ENCODE measurements at places on chromosomes 16 and 17.

GRCh38 chr17:62732125-62732524, 76.0 kb downstream of the MARCHF10 start:
- no peak for DNase-seq

DNA sequence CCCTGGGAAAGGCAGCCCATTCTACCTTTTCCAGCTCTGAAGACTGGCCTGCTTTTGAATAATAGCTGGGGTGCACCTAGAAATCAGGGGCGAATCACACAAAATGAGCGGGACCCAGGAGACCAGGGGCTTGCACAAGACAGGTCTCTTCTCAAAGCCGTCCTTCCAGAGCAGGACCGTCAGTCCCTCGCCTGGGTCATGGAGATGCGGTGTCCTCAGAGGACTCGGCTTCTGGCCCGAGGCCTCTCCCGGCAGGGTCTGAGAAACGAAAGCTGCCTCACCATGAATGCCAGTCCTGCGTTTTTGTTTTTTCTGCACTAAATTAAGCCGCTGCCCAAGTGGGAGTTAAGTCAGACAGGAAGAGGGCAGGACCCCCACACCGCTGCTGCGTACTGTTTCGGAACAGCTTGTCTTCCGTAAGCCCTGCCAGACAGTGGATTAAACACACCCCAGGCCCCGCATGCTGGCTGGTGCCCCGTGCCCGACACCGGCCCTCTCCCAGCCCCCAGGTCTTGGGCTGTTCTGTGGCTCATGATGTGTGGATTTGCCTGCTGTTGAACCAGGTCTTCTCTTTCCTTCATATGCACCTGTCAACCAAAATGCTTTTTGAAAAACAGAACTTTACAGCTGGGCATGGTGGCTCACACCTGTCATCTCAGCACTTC, 142.1 kb upstream of the RPH3AL start:
- no peak for DNase-seq

- no peak for DNase-seq
Observed at GRCh38 chr16:53995378-53995777, 291.2 kb downstream of the IRX3 start.

DNA sequence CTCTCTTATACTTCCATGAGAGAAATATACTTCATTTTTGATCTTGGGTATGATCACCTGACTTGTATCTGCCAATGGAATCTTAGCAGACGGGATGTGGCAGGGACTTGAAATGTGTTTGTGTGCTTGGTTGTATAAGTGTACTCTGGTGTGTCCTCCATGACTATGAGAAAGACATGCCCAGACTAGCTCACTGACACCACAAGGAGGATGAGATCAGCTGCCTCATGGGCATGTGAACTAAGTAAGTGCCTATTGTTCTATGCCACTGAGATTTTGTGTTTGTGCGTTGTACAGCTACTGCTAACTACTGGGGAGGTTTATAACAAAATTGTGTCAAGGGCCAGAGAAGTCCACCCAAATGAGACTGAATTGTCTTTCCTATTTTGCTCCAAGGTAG, 402.2 kb upstream of the SALL1 start:
- no peak for DNase-seq

GRCh38 chr16:28292731-28293600, 641 bp downstream of the SBK1 start:
- peak; percentile 24 for DNase-seq

- no peak for DNase-seq
Observed at GRCh38 chr17:61402073-61402541, 2.5 kb downstream of the TBX2 start.

DNA sequence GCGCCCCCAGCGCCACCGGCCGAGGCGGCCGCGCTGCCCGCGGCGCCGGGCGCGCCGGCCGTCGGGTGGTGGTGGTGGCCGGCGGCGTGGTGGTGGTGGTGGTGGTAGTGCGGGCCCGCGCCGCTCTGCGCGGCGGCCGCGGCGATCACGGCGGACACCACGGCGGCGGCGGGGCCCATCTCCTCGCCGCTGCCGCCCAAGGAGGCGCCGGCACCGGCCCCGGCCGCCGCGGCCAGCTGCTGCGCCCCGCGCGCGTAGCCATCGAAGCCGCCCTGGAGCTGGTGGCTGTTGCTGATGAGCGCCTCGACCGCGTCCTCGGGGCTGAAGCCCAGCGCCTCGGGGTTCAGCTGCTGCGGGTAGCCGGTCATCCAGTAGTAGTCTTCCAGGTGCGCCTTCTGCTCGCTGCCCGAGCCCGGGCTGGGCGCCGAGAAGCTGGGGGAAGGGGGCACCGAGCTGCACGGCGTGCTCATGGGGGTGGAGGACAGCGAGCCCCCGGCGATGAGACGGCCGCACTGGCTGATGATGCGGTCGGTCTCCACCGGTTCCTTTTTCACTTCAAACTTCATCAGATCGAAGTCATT, 1.2 kb downstream of the MAF start:
- DNase-seq: no peak

DNA sequence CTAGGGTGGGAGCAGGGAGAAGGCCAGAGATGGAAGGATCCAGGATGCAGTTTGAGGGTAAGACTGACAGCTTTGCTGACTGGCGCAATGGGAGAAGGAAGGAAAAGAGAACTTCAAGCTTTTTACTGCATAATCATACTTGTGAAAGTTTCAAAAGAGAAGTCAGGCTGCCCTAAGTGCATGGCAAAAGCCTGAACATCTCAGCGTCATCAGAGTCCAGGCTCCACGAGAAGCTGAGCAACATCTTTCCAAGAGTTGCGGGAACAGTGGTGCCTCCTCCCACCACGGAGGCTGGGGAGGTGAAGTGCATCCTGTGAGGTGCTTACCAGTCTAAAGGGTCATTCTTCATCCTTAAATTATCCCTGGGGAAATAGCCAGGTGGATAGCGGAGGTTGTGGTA, 26.9 kb upstream of the SLC38A8 start:
- no peak for DNase-seq

GRCh38 chr17:72476575-72476986, 355.8 kb downstream of the SOX9 start:
- DNase-seq: no peak

DNA sequence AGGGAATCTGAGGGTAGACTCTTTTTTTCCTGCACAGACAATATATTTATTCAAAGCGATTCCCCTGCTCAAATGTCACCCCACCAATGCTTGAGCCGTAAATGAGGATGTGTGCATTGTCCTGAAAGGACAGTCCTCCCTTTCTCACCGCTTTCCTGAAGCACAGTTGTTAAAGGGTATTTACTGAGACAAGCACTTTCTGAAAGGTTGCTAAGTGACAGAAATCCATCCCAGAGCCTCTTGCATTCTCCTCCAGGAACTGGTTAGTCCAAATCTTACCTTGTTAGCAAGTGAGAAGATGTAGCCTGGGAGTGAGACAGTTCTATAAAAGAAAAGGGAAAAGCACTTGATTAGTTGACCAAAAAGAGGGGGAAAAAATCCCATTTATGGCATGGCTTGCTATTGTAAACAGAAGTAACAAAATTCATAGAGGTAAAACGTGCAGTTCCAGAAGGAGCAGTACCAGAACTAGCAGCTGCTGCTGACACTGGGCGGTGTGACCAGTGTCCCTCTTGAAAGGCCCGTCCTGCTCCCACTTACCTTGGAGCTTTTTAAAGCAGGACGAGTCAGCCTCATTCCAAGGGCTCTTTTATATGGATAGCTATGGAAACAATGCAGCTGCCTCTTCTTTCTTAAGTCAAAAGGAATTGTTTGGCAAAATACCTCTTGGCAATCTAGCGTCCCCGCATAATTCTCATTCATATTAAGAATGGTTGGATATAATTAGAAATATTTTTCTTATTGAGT, at the start of gene MYH2:
TSS of gene MYH2 (minus strand) at position 563 of the 747 bp plus-strand sequence. CDS start 1,738 bp downstream, outside the sequence.
- no peak for DNase-seq

DNA sequence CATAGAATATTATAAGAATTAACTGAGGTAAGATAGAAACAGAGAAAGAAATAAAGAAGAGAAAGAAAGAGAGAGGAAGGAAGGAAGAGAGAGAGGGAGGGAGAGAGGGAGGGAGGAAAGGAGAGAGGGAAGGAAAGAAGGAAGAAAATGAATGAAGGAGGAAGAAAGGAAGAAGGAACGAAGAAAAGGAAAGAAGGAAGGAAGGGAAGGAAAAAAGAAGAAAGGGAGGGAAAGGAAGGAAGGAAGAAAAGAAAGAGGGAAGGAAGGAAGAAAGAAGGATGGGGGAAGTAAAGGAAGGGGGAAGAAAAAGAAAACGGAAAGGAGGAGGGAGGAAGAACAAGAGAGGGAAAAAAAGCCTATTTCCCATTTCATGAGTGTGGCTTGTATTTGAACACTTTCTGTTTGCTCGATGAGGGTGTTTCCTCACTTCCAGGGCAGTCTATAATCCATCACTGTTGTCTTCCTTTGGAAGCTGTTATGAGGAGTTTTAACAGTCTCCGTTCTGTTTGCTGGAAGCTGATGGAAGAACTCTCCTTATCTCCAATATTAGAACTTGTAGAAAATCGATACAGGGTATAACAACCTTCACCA, 402.4 kb downstream of the TMEM114 start:
- no peak for DNase-seq

GRCh38 chr16:89107203-89107582, 13.5 kb downstream of the ACSF3 start:
- DNase-seq: no peak

DNA sequence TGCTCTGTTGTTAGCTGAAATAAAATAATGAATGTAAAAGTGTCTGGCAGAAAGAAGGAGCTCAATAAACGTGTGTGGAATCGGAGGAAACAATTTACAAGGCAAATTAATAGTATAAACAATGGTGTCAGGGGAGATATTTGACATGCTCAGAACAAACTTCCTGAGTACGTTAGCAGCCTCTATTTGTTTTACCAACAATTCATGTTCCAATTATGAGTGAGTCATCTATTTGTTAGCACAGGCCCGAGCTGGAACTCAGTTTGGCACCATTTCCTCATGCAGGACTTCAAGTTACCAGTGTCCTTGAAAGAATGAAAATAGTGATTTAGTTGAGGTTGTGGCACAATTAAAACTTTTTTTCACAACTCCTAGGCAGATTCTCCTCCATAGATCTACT, 9.1 kb downstream of the ASIC2 start:
- no peak for DNase-seq

GRCh38 chr17:42878123-42878880, 22.3 kb upstream of the G6PC1 start:
- no peak for DNase-seq

- DNase-seq: no peak
Observed at GRCh38 chr16:66862023-66862520, 17.9 kb downstream of the CA7 start.

DNA sequence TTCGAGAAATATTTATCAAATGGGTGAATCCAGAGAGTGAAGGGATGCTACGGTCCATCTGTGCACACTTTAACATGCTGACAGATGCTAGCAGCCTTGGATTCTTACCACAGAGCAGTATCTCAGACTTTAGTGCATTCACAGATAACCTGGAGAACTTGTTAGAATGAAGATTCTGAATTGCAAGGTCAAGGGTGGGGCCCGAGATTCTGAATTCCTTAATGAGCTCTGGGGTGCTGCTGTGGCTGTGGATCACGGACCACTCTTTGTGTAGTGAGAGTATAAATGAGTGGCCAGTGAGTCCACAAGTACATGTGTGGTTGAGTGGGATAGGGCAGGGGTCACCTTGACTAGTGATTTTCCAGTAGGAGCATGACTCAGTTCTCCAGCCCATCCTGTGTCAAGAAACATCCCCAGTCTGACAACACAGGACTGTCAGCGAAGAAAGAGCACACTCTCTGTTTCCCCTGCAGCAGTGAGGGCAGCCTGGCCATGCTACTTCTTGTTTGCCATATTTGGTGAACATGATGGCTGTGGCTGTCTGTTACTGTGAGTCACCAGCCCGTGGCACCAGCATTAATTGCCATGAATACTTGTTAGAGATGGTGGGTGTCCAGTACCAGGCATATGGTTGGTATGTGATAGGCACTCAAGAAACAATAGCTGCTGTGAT, 13.0 kb upstream of the SALL1 start:
- no peak for DNase-seq

GRCh38 chr17:5361426-5361825, 58.0 kb downstream of the NUP88 start:
- DNase-seq: no peak

GRCh38 chr16:74601126-74601871, 5.6 kb downstream of the GLG1 start:
- peak; percentile 79 for DNase-seq

DNA sequence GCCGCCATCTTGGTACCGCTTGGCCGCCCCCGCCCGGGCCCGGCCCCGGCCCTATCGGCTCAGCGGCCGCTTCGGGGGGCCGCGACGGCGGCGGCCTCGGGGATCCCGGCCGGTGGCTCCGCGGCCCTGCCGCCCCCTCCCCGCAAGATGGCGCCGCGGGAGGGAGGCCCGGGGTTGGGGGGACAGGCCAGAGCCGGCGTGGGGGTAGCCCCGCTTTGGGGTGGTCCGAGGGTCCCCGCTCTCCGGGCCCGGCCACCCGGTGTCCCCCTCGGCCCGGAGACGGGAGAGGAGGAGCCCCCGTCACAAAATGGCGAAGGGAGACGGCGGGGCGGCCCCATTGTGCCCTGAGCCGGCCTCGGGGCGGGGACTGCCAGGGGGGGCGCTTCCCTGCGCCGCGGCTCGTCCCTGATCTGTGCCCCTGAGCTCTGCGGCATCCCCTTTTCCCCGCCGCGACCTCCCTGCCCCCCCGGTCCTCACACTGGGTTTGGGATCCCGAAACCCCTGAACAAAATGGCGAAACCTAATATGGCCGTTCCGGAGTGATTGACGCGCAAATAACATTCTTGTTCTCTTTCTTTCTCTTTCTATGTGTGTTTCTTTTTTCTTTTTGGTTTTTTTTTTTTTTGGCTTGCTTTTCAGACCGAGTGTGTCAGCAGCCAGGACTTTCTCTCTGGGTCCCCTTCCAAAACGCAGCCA, 986 bp downstream of the HAPSTR1 start:
- peak; percentile 63 for DNase-seq

DNA sequence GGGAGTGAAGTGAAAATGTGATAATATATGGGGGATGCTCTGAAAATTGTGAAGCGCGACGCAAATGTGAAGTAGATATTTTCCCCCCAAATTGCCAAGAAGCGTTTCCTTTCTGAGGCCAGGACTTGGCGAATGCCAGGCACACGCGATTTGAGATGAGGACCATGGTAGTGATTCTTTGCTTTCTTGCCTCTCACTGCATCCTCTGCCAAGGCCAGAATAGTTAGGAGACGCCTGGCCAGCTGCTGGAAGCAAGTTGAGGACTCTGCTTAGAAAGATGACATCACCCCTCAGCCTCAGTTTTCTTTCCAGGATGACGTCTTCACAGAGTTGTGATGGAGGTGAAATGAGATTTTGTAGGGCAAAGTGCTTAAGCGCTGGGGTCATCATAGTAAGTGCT, 25.9 kb downstream of the PIPOX start:
- no peak for DNase-seq

GRCh38 chr17:336110-337021, 16.2 kb downstream of the RPH3AL start:
- DNase-seq: peak; percentile 53

- DNase-seq: peak; percentile 95
Observed at GRCh38 chr16:234468-235305, at the start of gene FAM234A. TSS of gene FAM234A (plus strand) at chr16:234821. CDS start at chr16:254414, 19,593 bp downstream.

- no peak for DNase-seq
Observed at GRCh38 chr16:2054543-2055245, 6.9 kb downstream of the TSC2 start.
